NCI-H1105 (cell line): ENCODE measurements at places on chromosomes 5 and 9.

GRCh38 chr5:134794819-134795218 is 36.2 kb downstream of the DDX46 start:
- no peak for DNase-seq

GRCh38 chr5:24135536-24135935 is 509.2 kb downstream of the CDH10 start:
- no peak for DNase-seq

DNA sequence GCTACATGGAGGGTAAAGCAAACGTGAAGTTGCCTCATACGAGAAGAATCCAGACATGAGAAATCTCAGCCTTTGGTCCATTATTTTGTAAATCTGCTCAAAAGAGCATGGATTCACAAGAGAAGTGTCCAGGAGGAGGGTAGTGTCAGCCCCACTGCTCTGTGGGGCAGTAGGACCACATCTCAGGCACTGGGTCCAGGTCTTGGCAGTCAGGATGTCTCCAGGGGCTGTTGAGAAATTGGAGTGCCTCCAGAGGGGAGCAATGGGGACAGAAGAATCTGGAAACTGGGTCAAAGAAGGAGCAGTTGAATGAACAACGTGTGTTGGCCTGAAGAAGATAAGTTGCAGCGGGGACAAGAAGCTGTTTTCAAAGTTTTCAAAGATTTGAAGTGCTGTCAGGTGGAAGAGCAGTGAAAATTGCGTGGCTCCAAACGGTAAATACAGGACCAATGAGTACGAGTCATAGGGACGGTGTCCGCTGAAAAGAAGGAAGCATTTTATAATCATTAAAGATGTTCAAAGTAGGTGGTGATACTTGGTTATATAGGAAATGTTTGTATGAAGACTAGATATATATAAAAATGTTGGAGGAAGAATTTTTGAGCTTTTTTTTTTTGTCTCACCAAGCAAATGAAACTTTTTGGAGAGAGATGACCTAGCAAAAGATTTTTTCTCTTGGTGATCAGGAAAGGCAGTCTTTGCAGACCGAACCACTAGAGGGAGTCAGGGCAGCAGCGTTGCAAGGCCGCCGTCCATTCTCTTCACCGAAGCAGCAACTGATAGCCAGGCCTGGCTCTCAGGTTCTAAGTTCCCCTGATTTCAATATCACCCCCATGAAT is 57.1 kb upstream of the ZBED3 start:
- DNase-seq, result peak; percentile 53

GRCh38 chr9:26310294-26310693 is 582.3 kb downstream of the CAAP1 start:
- DNase-seq, result no peak

DNA sequence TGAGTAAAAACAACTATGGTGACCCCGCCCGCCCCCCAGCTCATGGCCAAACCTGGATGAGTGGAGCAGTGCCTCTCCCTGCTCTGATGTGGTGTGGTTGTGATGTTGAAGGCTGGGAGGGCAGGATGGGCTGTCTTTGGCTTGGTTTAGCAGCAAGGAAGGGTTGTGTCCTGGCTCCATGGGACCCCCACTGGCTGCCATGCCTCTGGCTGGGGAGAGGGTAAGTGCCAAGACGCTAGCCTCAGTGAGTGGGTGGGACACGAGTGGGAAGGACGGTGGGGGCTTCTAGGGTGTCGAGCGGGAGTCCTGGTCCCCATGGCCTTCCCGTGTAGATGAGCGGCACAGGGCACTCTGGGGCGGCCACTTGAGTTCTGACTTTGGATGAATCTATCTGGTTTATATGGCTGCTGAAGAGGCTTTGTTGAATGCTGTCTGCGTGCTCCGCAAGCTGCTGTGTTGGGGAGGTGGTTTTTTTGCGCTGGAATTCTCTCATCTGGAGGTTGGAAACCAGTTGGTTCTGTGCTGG is 50.4 kb downstream of the DAB2IP start:
- no peak for DNase-seq

DNA sequence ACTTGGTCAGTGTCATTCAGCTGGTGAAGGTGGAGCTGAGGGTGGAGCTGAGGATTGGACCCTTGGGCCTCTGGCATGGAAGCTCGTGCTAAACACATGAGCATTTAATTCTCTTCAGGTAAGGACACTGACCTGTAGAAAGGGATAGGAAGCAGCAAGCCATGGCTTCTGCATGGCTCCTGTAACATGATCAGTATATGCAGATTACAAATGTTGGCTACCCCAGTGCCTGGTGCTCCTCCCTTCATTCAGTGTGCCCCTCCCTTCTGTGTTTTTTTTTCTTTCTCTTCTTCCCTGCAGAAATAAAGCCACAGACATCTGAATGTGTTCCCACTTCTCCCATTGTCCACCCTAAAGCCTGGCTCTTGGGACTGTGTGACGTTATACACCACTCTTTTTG is 52.9 kb downstream of the ARHGAP26 start:
- DNase-seq, result no peak

GRCh38 chr5:5521478-5521877 is 99.0 kb downstream of the ICE1 start:
- DNase-seq, result no peak

DNA sequence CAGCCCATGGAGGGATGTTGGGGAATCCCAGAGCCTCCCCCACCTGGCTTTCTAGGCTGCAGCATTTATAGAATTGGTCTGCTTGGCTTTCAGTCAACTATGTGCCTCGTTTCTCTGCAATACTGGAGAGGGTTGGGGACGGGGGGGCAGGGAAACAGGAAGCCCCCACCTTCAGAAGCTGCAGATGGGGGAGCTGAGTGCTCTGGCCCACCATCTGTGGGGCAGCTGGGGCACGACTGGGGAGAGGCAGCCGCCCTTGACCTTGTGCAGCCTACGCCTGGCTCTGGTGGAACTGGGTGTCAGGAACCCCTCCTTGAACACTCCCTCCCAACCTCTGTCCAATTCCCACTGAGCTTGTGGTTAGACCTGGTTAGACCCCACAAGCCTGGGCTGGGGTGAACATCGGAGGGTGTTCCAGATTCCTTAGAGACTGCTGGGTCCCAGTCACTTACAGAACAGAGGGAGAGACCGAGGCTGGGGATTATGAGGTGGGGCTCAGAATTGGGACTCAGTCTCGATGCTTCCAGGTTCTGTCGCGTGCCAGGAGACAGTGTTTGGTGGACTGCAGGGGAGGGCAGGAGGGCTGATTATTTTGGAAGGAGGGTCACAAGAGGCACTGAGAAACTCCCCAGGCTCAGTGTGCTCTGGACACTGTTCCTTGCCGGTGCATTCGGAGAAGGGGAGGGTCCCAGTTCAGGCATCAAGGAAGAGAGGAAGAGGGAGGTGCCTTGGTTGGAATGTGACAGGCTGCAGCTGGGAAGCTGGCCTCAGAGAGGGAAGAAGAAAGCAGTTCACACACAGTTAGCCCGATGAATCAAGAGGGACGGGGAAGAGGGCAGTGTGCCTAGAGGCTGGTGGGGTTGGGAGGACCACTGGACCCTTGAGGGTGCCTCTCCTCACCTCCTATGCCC is 25.6 kb downstream of the COL27A1 start:
- DNase-seq, result no peak

DNA sequence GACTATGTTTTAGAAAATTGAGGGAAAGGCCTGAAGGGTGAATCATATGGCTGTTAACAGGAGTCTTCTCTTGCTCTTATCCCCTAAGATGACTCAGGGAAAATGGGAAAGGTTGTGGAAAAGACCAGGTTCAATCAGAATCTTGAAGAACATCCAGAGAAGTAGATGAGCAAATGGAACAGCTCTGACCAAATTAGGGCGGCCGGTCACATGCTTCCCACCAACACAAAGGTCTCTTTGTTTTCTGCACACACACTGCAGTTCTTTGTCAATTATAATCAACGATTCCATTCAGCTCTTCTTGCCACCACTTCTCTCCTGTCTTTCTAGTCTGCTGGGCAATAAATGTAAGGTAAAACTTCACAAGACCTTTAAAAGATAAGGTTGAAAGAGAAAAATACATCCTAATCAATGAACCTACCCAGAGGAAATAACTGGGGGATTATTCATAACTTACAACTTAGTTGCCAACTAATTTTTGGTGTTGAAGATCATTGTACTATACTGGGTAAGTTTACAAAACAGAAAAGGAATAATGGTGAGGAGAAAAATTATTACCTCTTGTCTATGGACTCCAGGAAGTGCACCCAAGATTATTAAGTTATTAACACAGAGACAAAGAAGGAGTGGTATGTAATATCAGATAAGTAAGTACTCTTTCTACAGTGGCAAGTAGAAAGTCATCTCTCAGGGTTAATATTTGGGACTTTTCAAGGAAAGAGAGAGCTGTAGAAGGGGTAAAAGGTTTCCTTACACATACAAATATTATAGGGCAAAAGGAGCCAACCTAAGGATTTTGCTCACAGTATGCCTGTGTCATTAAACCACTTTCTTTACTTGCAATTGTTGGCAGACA is 441.9 kb upstream of the PIK3R1 start:
- no peak for DNase-seq

- no peak for DNase-seq
These were observed 415.1 kb downstream of the MLLT3 start for GRCh38 chr9:20207176-20207575.

GRCh38 chr5:176995122-176995490 is 11.5 kb downstream of the UIMC1 start:
- DNase-seq, result no peak

DNA sequence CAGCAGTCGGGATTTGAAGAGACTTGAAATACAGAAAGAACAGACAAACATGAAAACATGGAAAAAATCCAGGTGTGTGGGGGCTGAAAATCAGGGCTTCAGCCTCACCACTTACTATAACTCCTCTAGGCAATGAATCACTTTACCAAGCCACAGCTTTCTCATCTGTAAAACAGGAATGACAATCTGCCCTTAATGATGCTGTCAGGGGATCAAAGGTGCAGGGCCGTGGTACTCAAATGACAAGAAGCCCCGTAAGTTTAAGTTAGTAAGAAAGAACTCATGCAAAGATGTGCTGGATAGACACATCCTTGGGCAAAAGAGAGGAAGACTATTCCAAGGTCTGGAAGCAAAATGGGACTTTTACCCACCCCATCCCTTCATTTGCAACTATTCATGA is 34.7 kb downstream of the FBXW2 start:
- no peak for DNase-seq

GRCh38 chr9:112063586-112063985 is 111.5 kb downstream of the SUSD1 start:
- DNase-seq, result no peak

GRCh38 chr5:67093279-67093678 is 103.3 kb downstream of the CD180 start:
- no peak for DNase-seq

GRCh38 chr5:141733198-141733597 is 51.2 kb upstream of the ARAP3 start:
- no peak for DNase-seq

DNA sequence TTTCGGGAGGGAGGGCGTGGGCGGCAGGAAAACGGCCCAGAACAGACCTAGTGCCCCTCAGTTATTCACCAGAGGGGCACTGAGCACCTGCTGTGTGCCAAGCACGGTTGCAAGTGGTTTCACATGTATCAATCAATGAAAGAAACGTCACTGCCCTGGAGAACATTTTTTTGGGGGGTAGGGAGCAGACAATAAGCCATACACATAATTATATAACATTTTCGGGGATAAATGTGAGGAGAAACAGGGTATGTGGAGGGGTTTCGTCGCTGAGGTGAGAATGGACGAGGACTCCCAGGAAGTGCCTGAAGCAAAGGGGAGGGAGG is 444 bp upstream of the ZNF354A start:
- no peak for DNase-seq

- no peak for DNase-seq
These were observed 244.3 kb upstream of the PUM3 start for GRCh38 chr9:3088219-3088618.
